ENCODE measurements at places on chromosomes 2 and 18.
A peak's percentile ranks its signal among the peaks of the same experiment; 100 is the strongest.

GRCh38 chr18:77124452-77124922, 8.1 kb downstream of the MBP start:
- DNase-seq: peak; percentile 87
- peaks cover 78% of the 10 kb centered on the region for H3K4me1 ChIP-seq
- H3K27ac ChIP-seq: peak overlapping the region; percentile 89
- peak overlapping the region; percentile 81 for H3K4me3 ChIP-seq

DNA sequence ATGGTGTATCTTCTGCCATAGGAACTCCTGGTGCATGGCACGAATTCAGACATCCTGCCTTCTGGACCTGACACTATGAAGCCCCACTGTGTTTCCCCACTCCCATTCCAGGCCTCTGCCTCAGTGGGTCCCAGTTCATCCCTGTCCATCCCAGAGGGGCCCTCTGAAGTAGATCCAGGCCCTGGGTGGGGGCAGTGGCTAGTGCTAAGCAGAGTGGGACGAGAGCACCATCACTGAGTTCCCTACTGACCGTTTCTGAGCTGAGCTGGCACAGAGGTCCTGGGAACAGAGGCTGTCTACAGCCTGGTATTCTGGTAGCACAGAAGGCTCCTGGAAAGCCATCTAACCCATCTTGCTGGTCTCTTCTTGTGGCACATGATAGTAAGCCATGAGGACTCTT, 54.0 kb downstream of the ATOH8 start:
- no peak for DNase-seq
- H3K27me3 ChIP-seq: peaks cover 3% of the 10 kb centered on the region
- H3K4me3 ChIP-seq: no peak overlapping the region
- H3K4me1 ChIP-seq: peaks cover 3% of the 10 kb centered on the region

- H3K4me3 ChIP-seq: no peak overlapping the region
- no peak for DNase-seq
- H3K4me1 ChIP-seq: peaks cover 8% of the 10 kb centered on the region
- H3K36me3 ChIP-seq: no peaks in the 10 kb centered on the region
- no peak overlapping the region for H3K27ac ChIP-seq
- peaks cover 7% of the 10 kb centered on the region for H3K27me3 ChIP-seq
Observed at GRCh38 chr18:24662412-24662821, 202.0 kb downstream of the HRH4 start.

DNA sequence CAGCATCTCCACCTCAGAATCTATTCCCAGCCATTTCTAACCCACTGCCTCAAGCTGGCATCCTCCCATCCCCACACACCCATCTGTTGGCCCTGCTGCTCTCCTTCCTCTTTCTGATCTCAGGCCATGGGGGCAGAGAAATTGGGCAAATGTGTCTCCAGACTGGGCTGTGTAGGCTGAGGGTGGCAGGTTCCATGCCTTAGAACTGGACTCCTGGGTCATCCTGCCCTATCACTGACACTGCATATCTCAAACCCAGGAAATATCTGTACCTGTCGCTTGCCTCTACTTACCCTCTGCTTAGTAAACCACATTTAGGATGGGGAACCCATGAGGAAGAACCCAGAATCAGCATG, 1.8 kb downstream of the WNT10A start:
- peaks cover 35% of the 10 kb centered on the region for H3K4me1 ChIP-seq
- no peaks in the 10 kb centered on the region for H3K36me3 ChIP-seq
- no peak overlapping the region for H3K4me3 ChIP-seq
- H3K27me3 ChIP-seq: peaks cover 72% of the 10 kb centered on the region
- no peak for DNase-seq

- peaks cover 56% of the 10 kb centered on the region for H3K27me3 ChIP-seq
- no peak overlapping the region for H3K27ac ChIP-seq
- H3K4me1 ChIP-seq: peaks cover 11% of the 10 kb centered on the region
- DNase-seq: peak; percentile 79
- no peak overlapping the region for H3K4me3 ChIP-seq
- H3K36me3 ChIP-seq: no peaks in the 10 kb centered on the region
Observed at GRCh38 chr2:177147093-177147694, 65.4 kb upstream of the HNRNPA3 start.

DNA sequence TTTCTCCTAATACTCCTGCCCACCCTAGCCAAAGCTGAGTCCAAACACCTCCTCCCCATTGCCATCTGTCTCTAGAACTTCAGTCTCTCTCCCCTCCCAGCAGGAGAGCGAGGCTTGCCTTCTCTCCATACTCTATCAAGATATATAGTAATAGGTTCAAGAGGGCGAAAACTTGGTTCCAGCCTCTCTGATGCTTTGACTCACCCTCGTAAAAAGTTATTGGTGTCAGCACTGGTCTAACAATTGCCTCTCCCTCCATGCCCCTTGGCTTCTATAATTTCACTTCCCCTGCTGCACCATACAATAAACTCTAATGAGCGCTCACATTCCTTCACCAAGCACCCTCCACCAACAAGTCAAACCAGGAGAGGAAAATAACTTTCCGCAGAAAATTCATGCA, 797.3 kb downstream of the BCL11A start:
- H3K27ac ChIP-seq: no peak overlapping the region
- no peak overlapping the region for H3K4me3 ChIP-seq
- no peaks in the 10 kb centered on the region for H3K36me3 ChIP-seq
- no peaks in the 10 kb centered on the region for H3K4me1 ChIP-seq
- no peaks in the 10 kb centered on the region for H3K27me3 ChIP-seq
- no peak for DNase-seq

GRCh38 chr2:117621326-117621725, 193.2 kb upstream of the DDX18 start:
- no peak overlapping the region for H3K27ac ChIP-seq
- no peaks in the 10 kb centered on the region for H3K4me1 ChIP-seq
- no peaks in the 10 kb centered on the region for H3K27me3 ChIP-seq
- H3K36me3 ChIP-seq: no peaks in the 10 kb centered on the region

- no peaks in the 10 kb centered on the region for H3K27me3 ChIP-seq
- no peaks in the 10 kb centered on the region for H3K4me1 ChIP-seq
- H3K36me3 ChIP-seq: no peaks in the 10 kb centered on the region
Observed at GRCh38 chr2:16135913-16136310, 195.6 kb downstream of the MYCN start.

DNA sequence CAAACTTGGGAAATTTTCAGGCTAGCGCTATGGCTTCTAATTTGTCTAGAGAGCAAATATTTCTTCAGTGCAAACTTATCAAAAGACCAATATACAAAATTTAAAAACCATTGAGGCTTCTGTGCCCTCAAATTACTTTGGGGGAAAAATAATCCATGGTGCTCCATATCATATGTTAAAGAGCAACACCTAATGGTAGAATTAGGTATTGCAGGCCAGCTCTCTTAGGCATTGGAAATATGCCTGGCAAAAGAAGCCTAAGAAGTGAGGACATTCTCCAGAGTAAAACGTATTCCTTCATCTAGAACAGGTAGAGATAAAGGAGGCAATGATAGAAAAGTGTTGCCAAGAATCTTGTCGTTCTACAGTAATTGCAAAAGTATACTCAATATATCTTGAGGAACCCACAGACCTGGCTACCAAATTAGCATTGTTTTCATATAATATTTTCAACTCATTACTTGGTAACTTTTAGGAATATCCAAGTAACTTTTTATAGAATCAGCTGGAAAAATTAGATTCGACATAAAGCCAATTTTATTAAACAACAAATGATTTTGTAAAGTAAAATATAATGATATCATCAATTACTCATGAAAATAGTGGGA, 401.1 kb downstream of the BCL11A start:
- no peak overlapping the region for H3K4me3 ChIP-seq
- H3K27me3 ChIP-seq: peaks cover 3% of the 10 kb centered on the region
- peak; percentile 61 for DNase-seq
- H3K36me3 ChIP-seq: no peaks in the 10 kb centered on the region
- H3K4me1 ChIP-seq: no peaks in the 10 kb centered on the region
- H3K27ac ChIP-seq: no peak overlapping the region

DNA sequence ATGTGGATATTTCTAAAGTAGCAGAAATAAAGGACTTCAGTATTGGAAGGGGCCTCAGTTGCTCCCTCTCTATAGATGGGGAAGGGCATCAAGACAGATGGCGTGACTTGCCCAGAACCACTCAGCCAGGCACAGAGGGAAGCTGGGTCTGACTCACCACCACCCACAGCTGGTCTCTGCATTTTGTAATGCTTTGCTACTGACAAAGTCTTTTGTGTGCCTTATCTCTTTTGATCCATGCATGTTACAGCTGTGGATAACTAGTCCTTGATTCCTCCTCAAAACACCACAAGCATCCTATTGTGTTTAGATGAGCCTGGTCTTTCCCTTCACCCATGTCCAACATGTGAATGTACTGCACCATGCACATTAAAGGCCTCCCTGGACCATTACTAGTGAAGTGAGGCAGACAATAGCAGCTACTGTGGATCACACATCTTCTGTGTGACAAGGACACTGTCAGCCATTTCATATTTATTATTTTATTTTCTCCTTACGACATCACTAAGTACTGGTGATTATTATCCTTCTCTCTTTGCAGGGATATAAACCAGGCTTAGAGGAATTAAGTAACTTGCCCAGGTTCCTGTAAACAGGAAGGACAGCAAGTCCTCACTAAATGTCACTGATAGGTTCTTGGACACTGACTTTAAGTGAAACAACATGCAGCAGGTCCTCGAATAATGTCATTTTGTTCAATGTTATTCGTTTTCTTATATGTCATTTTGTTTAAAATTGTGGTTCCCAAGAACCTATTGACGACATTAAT, 29.6 kb upstream of the IL37 start:
- H3K36me3 ChIP-seq: no peaks in the 10 kb centered on the region
- peak; percentile 68 for DNase-seq
- H3K27ac ChIP-seq: peak overlapping the region; percentile 80
- H3K4me3 ChIP-seq: peak overlapping the region; percentile 46

GRCh38 chr2:225100269-225100668, 58.0 kb upstream of the DOCK10 start:
- no peaks in the 10 kb centered on the region for H3K4me1 ChIP-seq
- DNase-seq: no peak
- peaks cover 11% of the 10 kb centered on the region for H3K27me3 ChIP-seq
- H3K27ac ChIP-seq: no peak overlapping the region
- no peak overlapping the region for H3K4me3 ChIP-seq
- H3K36me3 ChIP-seq: no peaks in the 10 kb centered on the region

DNA sequence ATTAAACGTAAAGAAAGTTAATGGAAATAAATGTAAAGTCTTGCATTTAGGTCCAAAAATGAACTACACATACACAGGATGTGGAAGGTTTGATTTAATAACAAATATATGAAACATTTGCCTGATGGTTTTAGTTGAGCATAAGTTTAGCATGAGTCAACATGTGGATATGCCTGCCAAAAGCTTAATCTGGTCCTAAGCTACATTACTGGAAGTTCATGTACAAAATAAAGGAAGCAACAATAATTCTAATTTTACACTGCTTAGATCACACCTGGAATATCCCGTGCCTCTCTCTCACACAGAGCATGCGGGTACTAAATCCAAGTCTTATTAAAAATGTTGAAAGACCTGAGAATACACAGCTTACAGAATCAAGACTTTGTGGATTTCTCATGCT, 276.5 kb upstream of the NRP2 start:
- DNase-seq: no peak
- no peak overlapping the region for H3K4me3 ChIP-seq
- no peaks in the 10 kb centered on the region for H3K36me3 ChIP-seq
- peaks cover 9% of the 10 kb centered on the region for H3K27me3 ChIP-seq

DNA sequence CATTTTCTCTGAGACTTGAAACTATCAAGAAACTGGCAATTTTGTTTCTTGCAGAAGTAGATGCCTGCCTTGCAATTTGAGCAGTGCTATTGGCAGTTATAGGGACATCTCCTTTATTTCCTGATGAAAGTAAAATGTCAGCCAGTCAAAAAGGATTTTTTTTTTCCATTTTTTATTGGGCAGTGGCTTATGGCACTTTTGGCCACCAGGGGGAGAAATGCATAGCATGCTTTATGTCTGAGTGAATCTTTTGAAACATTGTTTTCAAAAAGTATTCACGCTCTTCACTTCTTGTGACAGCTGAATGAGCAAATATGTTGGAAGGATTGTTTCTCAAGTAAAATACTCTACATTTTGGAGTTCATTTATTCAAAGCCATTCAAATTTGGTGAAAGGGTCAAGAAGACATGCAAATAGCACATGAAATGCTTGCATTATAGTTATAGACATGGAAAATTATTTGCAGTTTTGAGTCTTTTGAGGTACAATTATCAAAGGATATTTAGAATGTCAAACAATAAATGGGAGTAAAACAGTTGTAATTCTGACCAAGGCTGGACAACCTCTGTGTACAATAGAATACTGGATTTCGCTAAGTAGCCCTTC, 491.0 kb downstream of the CDH2 start:
- H3K27me3 ChIP-seq: no peaks in the 10 kb centered on the region
- H3K4me3 ChIP-seq: no peak overlapping the region
- H3K4me1 ChIP-seq: no peaks in the 10 kb centered on the region
- no peaks in the 10 kb centered on the region for H3K36me3 ChIP-seq
- no peak overlapping the region for H3K27ac ChIP-seq

- no peaks in the 10 kb centered on the region for H3K36me3 ChIP-seq
- no peak overlapping the region for H3K27ac ChIP-seq
- H3K27me3 ChIP-seq: no peaks in the 10 kb centered on the region
Observed at GRCh38 chr2:33873076-33873605, 274.0 kb upstream of the FAM98A start.

DNA sequence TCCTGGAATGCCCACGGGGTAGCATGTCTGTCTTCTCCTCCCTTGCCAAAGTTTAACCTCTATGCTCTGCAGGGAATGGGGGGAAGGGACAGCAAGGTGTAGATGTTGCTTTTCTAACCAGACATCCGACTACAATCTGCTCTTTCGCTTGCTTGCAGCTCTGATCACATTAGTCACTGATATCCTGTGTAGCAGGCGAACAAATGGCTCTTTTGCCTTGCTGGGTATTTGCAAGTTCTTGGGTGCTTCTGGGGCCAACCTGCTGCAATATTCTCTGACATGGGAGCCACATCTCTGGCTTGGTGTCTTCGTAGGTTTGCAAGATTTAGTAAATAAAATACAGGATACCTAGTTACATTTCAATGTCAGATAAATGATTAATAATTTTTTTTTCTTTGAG, 190.0 kb downstream of the ASB1 start:
- H3K4me1 ChIP-seq: no peaks in the 10 kb centered on the region
- no peak overlapping the region for H3K27ac ChIP-seq
- H3K36me3 ChIP-seq: no peaks in the 10 kb centered on the region
- DNase-seq: no peak
- no peak overlapping the region for H3K4me3 ChIP-seq

- no peak for DNase-seq
- no peaks in the 10 kb centered on the region for H3K4me1 ChIP-seq
- H3K27ac ChIP-seq: no peak overlapping the region
- H3K36me3 ChIP-seq: no peaks in the 10 kb centered on the region
Observed at GRCh38 chr18:77161383-77161782, 28.8 kb upstream of the MBP start.

- DNase-seq: no peak
- H3K4me3 ChIP-seq: no peak overlapping the region
- peaks cover 3% of the 10 kb centered on the region for H3K4me1 ChIP-seq
- no peak overlapping the region for H3K27ac ChIP-seq
- H3K36me3 ChIP-seq: no peaks in the 10 kb centered on the region
- H3K27me3 ChIP-seq: peaks cover 10% of the 10 kb centered on the region
Observed at GRCh38 chr2:152086231-152086630, 12.6 kb downstream of the CACNB4 start.

GRCh38 chr2:156505696-156506095, 69.5 kb downstream of the GPD2 start:
- peaks cover 12% of the 10 kb centered on the region for H3K4me1 ChIP-seq
- no peak for DNase-seq
- no peak overlapping the region for H3K4me3 ChIP-seq
- H3K27me3 ChIP-seq: no peaks in the 10 kb centered on the region

- H3K4me1 ChIP-seq: no peaks in the 10 kb centered on the region
- no peak overlapping the region for H3K27ac ChIP-seq
- no peak for DNase-seq
- H3K4me3 ChIP-seq: no peak overlapping the region
- H3K36me3 ChIP-seq: no peaks in the 10 kb centered on the region
- H3K27me3 ChIP-seq: no peaks in the 10 kb centered on the region
Observed at GRCh38 chr2:146457221-146457620, 1387.6 kb upstream of the ACVR2A start.

Data from activated CD4-positive, alpha-beta T cell treated with anti-CD3 and anti-CD28 coated beads, Interleukin-2, amount 10 ng/mL, durations not matched to agents 24 days and 14 days (primary cell).